ENCODE measurements at places on chromosomes 2 and 18.

DNA sequence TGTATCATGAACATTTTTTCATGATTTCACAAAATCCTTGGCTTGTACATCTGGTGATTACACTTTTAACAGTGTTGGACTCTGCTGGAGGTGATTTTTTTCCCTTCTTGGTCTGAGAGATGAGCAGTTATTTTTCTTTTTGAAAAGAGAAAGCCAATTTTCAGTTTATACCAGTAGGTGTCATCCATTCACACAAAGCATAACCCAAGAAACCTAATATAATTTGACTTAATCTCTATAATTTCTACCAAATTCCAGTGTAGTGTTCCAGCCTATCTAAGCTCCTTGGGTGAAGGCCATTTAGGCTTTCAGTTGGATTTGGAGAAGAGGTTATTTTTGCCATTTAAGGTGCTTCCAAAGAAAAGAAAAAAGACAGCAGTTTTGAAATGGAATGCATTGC lies 7.7 kb upstream of the ICOS start:
- no peak for DNase-seq

DNA sequence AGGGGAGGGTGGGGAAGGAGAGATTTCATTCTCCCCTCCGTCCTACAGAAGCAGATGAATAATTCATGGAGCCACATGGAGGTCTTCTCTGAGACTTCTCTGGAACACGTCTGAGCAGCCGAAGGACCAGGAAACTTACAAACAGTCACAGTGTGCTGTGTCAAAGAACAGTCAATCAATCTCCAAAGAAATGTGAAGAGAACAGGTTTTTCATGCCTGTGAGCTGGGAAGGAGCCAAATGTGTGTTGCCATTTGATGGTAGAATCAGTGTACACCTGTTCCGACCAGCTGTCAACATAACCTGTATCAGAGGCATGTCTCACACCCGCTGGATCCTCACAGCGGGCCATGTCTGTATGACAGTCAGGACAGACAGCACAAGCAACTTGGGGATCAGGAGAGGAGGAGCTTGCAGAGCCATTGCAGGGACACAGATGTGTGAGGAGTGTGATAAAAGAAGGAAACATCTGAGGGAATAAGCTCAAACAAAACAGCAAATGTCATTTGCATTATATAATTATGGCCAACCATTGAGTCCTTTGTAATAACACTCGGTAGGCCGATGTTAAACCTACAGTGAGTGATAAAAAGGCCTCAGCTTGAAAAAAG lies 298.5 kb downstream of the EN1 start:
- no peak for DNase-seq

DNA sequence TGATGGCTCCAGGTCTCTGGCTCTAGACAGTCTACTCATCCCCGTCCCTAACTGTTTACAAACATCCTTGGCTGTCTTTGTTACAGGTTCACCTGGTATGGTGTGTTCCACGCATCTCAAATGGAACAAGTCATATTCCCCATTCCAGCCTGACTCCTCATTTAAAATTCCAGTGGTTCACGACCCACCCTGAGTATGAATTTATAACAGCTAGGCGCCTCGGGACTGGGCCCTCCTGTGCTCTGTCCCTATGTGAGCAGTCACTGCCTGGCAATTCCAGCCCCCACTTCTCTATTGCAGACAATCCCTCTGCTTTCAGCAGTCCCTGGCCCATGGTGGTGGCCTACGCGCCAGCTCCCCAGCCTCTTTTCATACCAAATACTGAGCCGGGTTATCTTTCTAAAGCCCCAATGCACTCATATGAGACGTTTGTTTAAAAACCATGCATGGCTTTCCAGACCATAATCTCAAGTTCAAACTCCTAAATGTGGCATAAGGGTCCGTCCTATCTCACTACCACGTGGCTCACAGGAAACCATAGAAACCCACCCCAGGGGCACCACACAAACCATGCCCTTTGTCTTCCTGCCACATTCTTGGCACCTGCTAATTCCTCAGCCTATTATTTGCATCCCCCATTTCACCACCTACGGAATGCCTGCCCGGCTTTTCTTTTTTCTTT lies 1.6 kb downstream of the SERPINB8 start:
- DNase-seq: no peak

- DNase-seq: no peak
Measured at GRCh38 chr2:134231965-134232340, 21.9 kb upstream of the MGAT5 start.

GRCh38 chr2:52335727-52336126 lies 1303.8 kb upstream of the NRXN1 start:
- DNase-seq: no peak

DNA sequence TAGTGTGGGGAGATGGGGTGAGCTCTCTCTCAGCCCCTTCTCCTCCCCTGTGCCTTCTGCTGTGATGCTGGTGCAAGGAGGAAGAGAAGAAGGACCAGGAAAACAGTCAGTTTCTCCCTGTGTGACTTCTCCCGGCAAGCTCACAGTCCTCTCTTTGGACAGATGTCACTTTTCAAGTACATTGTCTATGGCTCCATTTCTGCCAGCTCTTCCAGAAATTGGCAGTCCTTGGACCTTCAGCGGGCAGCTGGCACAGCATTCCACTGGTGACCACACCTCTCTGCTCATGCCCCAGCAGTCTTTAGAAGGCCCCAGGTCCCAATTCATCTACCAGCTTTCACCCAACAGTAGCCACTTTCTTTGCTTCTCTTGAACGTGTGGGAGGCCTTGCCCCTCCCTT lies 63.9 kb downstream of the AOX1 start:
- no peak for DNase-seq

DNA sequence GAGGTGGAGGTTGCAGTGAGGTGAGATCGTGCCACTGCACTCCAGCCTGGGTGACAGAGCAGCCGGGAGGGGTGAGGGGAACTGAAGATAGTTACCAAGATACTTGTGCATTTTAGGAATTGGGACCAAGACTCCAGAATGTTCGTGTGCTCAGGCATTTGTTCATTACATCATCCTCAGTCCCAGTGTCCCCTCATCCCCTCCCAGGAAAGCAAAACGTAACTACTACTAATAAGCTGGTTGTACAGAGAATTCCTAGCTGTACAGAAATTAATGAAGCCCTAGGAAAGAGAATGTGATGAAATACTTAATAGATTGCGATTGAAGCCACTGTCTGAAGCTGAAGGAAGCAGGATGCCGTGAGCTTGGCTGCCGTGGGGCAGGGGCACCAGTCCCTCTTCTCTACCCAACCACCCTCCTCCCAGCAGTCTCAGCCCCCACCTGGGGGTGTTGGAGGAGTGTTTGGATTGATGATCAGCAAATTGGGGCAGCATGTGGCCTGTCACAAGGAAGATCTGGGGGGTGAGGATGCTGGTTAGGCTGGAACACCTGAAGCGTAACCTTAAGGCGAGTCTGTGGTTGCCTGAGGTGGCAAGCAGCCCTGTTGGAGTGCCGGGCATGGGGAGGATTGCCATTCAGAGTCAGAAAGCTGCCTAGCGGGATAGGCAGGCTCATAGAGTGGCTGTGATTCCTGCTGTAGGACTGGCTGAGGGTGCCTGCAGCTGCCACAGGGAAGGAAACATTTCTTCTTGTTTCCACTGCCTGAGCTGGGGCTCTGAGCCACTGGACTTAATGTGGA lies 140.9 kb downstream of the SH3RF3 start:
- no peak for DNase-seq

GRCh38 chr2:230905448-230906421 lies 19.3 kb downstream of the GPR55 start:
- peak; percentile 15 for DNase-seq

DNA sequence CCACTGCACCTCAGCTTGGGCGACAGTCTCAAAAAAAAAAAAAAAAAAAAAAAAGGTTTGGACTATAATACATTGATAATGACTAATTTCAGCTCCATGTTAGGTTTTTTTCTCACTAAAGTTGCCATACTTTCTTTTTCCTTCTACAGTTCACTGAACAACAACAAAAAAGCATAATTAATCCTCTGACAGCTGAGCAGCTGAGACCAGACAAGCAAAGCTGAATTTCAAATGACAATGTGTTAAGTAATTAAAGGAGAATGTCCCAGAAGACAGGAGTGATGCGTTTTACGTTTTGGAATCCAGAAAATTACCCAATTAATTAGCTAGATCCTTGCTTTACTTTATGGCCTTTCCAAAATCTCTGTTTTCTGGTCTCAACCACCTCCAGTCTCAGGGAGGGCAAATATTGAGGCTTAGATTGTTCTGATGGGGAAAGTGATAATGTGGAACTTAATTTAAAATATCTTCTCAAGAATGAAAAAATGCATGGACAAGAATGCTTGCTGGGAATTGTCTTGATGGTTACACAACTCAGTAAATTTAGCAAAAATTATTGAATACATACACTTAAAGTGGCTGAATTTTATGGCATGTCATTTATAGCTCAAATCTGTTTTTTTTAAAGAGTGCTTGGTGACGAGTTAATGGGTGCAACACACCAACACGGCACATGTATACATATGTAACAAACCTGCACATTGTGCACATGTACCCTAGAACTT lies 17.4 kb upstream of the RMDN2 start:
- no peak for DNase-seq

- DNase-seq: no peak
Measured at GRCh38 chr18:44411262-44411905, 269.3 kb upstream of the SETBP1 start.

DNA sequence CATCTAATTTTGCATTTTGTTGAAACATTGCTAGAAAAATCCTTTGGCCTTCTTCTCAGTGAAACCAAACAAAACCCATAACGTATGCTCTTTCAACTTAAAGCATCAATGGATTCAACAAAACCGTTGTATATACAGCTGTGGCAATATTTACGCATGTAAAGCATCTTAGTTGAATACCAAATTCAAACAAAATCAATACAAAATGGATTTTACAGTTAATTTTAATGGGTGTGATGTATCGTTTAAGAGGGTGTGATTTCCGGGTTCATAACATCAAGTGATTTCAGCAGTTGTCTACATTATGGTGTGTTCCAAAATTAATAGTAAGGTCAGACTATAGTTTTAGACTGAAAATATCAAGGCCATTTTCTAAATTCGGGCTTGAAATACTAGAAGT lies 198.2 kb downstream of the TGIF1 start:
- DNase-seq: no peak

- no peak for DNase-seq
Measured at GRCh38 chr2:173196080-173196479, 120.4 kb downstream of the MAP3K20 start.

GRCh38 chr18:77530732-77531131 lies 281.1 kb downstream of the GALR1 start:
- DNase-seq: no peak

DNA sequence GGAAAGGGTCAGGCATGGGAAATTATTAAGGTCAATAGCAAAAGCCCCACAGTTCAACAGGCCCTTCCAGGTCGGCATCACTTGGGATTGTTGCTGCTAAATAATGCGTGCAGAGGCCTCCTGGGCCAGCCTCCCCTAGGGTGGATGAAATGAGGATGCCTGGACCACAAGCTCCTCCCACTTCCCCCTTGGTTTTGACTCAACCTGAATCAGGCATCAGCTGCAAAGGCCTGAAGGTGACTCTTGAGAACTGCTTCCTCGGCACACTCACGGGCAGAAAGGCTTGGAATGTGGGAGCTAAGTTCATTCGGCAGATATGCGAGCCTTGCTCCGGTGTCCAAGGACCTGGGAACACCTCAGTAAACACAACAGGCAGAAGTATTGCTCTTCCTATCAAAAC lies 69.3 kb downstream of the MBP start:
- DNase-seq: peak; percentile 69

DNA sequence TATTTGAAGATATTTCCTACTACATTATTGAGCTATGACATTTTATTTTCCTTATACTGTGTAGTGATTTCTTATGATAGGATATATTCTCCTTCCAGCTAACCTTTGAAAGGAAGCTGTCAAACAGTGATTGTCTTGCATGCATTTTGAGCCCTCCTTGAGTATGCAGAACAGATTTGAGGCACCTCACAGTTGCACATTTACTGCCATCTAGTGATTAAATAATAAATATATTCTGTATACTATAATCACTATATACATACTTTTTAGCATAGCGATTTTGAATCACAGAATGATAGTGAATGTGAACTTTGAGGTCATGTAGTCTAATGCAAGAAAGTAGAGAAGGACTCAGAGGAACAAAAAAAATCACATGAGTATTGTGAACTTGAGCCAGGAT lies 268.4 kb upstream of the CDH19 start:
- DNase-seq: no peak

All from effector memory CD4-positive, alpha-beta T cell (primary cell).